Endodermal cell (in vitro differentiated cells): ENCODE measurements at places on chromosomes 13 and 19. TPM values are rescaled to one million over a fixed set of nuclear protein-coding genes. Genes with fewer than 3 reads are reported as not detected.

ZNF723 gene
- total RNA-seq, result not detected in 3 replicates

LRRC4B gene
- 2.3 and 2.8 TPM in 2 replicates for total RNA-seq

DNA sequence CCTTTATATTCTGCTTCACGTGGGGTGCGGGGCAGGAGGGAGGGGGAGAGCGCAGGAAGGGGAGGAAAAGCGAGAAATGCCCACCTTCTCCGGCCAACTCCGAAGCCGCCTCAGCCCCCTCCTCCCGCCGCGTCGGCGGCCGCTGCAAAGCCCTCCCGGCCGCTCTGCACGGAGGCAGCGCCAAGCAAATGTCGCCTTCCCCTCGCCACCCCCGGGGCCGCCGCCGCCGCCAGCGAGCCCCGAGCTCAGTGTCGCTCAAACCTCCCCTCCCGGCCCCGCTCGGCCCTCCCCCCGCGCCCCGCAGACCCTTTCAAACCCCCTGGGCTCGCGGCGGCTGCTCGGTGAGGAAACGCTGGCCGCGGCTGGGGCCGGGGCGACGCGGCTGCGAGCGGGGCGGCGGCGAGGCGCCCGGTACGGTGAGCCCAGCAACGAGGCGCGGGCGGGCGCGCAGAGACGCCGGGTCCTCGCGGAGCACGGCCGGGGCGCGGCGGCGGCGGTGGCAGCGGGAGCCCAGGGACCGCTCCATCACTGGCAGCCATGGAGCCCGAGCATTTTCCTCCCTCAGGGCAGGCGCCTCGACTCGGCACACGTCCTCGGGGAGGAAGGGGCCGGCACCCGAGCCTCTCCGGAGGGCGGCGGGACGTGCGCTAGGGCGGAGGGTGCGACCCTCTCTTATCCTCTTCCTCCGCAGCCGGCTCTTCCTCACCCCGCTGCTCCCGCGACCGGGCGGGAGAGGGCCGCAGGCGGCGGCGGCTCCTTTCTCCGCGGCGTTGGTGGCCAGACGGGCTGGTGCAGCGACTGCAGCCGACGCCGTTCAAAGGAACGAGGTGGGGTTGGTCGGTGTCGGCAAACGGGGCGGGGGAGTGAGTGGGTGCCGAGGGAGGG lies 463 bp upstream of the TSC22D1 start:
- peak; percentile 67 for DNase-seq

- peak; percentile 92 for DNase-seq
Measured at GRCh38 chr19:45496349-45496953, 396 bp downstream of the RTN2 start.

- DNase-seq, result no peak
Measured at GRCh38 chr19:20276011-20276731, 109.2 kb downstream of the ZNF486 start.

DNA sequence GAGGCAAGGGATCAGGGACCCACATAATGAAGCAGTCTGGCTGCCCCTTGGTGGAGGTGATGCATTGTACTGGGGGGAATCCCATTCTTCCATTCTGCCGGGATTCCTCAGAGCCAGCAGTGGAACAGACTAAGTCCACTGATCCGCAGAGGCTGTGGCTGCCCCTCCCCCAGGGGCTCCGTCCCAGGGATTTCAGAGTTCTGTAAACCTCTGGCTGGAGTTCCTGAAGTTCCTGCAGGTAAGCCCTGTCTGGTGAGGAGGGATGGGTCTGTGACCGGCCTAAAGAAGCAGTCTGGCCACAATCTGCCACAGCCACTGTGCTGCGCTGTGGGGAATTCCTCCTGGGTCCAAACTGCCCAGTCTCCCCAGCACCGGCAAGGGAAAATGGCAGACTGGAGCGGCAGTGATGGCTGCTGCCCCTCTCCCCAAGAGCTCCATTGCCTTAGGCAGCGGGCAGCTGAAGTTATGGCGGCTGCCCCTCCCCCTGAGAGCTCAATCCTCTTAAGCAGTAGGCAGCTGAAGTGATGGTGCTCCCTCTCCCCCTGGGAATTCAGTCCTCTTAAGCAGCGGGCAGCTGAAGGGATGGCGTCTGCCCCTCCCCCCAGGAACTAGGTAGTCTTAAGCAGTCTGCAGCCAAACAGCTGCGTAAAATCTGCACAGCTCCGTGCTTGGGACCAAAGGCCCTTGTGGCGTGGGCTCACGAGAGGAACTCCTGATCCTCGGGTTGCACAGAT lies 155.7 kb downstream of the PCDH17 start:
- DNase-seq, result peak; percentile 63

GRCh38 chr13:113938716-113939115 lies 35.2 kb downstream of the C13orf46 start:
- no peak for DNase-seq

GRCh38 chr13:37392389-37392788 lies 206.2 kb downstream of the POSTN start:
- no peak for DNase-seq

DNA sequence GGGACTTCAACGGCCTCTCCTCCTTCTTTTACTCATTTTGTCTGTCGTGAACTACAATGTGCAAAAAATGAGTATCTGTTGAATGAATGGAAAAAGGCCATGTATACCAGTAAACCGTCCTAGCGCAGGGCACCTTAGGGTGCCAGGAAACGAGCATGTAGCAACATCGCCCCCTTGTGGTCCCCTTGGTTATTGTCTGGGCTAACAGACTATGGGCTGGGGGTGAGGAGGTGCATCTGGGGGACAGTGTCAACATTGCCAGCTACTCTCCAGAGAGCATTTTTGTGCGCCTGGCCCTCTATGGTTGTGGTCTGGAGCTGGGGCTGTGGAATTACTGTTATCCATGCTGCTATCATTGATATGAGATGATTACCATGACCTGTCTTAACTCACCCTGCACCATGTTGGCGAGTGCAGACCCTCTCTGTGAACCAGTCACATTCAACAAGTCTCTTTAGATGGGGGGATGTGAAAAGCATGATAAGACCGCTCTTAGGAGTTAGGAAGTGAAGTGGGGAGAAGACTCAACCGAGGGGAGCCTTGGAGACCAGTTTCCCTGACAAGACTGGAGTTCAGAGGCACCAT lies 22.8 kb upstream of the SIGLEC11 start:
- peak; percentile 90 for DNase-seq
